Stimulated activated CD8-positive, alpha-beta memory T cell treated with anti-CD3 and anti-CD28 coated beads, Interleukin-2, amount 100 ng/mL, for 1 hour (primary cell): ENCODE measurements at places on chromosomes 5 and 9.

- DNase-seq, result no peak
These were observed 52.3 kb downstream of the ARHGEF28 start for GRCh38 chr5:73678322-73678740.

DNA sequence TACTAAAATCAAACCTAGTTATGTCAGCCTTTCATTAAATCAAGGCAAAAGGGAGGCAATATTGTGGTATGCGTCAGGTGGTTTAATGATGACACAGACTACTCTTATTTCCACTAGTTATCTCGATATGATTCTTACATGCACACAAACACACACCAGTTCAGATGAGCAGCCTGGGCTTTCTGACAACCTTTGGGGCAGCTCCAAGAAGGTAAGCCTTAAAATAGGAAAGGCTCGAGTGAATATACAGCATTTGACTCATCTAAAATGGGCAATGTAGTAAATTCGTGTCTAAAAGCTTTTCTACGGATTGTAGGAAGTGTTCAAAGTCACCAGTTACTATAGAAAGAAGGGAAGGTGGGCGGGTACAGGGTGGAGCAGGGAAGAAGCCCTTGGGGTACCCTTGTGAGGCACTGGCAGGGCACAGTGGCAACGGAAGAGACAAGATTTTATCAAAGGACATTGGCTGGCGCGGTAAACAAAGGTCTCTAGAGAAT, 1.9 kb downstream of the ANKH start:
- DNase-seq, result no peak

DNA sequence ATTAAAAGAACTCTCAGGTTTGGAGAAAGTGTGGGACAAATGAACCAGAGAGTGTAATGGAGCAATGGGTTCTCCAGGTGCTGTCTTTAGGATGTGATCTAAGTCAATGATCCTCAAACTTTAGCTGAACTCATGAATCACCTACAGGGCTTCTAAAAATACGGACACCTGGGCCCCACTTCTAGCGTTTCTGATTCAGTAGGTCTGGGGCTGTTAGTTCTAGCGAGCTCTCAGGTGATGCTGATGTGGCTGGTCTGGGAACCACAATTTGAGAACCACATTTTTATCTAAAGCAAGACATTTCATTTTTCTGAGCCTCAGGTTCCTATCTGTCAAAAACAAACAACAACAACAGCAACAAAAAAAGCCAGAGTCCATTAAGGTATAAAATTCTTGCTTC, 35.1 kb upstream of the PCA3 start:
- no peak for DNase-seq

DNA sequence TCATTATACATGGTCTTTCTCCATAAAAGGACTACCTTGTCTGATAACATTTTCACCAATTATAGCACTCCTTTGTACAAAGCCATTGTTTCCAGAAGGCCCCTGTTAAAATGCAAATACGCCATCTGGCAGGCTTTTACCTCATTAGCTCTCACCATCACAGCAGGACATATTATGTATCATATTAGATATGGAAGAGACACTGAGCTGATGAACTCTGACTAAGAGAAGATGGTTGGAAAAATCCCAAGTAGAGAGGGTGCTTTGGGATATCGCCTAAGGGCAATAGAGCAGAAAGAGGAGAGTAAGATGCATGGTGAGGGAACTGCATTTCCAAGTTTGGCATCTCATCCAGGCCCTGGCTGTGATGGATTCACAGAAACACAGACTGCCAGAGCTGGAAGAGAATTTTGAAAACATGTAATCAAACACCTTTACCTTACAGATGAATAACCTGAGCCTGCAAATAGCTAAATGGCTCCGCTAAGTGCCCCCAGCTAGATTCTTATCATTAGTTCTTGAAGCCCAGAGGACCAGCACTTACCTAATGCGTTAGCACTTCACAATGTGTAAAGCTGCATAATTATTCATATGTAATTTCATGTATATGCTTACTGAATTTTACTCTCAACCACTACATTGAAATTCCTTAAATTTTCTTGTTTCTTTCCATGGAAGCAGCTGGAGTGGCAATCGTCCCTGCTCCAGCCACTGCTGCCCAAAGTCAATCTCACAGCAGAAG, 393.6 kb upstream of the IZUMO3 start:
- DNase-seq, result no peak

- DNase-seq, result no peak
These were observed at the start of gene PCDHGA11 for GRCh38 chr5:141420855-141421488. TSS of gene PCDHGA11 (plus strand) at chr5:141421051. CDS start at chr5:141421228, 177 bp downstream.

- DNase-seq, result no peak
These were observed 48.7 kb downstream of the PIK3R1 start for GRCh38 chr5:68264024-68264956.

DNA sequence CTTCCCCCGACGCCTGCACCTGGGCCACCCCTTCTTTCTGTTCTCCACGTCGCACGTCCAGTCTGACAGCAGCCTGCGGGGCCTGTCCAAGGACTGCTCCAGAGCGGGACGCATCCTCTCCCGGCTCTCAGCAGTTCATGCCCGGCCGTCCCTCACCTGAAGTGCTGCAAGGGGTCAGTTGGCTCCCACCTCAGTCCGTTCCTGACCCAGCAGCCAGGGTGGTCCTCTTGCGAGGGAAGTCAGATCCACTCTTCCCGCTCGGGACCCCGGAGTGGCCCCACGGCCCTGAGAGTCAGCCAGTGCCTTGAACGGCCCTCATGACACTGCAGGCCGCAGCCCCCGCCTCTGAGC, 249.7 kb upstream of the IRX4 start:
- no peak for DNase-seq

DNA sequence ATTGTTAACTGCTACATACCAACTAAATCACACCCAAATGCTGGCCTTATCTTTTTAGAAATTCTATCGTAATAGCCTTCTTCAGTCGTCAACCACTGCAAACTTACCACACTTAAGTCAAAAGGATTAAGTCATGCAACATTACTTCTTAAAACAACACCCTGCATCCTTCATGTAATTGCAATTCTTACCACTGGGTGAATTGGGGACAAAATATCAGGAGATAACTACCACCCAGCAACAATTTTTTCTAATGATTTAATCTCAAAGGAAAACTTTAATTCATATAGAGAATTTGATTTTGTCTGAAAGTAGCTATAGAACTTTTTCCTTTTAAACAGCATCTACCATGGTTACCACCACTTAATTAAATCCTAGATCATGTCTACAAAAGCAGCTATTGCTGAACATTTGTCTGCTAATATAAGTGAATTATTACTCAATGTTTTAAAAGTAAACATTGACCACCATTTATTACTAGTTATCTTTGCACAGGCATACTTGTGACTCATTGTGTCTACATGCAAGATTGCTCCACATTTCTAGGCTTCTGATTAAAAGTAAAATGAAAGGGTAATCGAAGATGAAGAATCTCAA, 10.5 kb downstream of the MLLT3 start:
- DNase-seq, result no peak
